ENCODE measurements at places on chromosomes 12 and 14.

GRCh38 chr12:45969084-45969483 lies 21.3 kb downstream of the SCAF11 start:
- DNase-seq = no peak

- no peak for DNase-seq
Observed at GRCh38 chr14:38873941-38874612, 229.0 kb downstream of the SEC23A start.

DNA sequence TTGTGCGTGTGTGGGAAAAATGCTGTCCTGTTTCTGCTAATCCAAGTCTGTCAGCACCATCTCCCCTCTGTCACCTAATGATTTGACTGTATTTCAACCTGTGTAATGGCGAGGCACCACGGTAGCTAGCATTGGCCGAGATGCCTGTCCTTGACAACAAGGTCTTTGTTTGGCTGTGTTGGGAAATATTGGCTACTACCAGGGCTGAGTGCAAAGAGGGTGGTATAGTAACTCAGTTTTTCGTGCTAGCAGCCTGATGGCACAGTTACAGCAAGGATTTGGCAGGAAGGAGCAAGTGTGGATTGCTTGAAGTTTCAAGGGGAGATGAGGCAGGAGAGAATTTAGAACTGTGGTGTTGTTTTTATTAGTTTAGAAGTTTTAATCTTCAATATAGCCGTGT lies 440.3 kb upstream of the RGS6 start:
- no peak for DNase-seq

GRCh38 chr12:105190530-105190929 lies 45.4 kb downstream of the APPL2 start:
- no peak for DNase-seq

- DNase-seq = no peak
Observed at GRCh38 chr12:65534238-65534841, 255.9 kb downstream of the MSRB3 start.

DNA sequence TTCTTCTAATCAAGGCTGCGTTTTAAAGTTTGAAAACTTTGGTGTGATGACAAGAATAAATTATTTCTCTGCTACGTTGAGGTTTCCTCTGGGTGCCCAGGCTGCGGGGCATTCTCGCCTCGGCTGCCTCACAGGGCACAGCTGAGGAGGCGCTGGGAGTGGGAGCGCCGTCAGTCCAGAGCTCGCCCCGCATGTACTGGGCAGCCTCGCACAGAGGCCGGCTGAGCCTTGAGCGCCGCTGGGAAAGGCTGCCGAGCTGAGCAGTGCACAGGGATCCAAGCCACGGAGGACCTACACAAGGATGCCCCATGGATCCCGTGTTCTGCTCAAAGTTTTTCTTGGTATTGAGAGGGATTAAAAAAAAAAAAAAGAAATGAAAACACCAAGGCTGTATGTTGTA lies 11.6 kb downstream of the RFX4 start:
- DNase-seq = no peak

DNA sequence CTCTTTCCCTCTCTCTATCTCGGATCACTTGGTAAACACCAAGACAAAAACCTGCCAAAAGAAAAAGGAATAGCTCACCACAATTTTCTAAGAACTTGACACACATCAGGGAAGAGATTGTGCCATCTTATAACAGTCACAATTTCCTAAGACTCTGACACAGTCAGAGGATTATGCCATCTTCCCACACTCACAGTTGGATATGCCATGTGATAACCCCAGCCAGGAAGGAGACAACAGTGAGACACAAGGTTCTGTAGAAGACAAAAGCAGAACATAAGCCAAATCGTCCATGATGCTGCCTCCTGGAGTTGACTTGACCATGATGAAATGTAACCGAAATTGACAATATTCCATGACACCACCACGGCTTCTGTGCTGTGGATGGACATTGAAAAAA lies 2.8 kb upstream of the CLEC9A start:
- DNase-seq = no peak

GRCh38 chr14:106347291-106347778 lies 821.0 kb downstream of the TMEM121 start:
- no peak for DNase-seq

DNA sequence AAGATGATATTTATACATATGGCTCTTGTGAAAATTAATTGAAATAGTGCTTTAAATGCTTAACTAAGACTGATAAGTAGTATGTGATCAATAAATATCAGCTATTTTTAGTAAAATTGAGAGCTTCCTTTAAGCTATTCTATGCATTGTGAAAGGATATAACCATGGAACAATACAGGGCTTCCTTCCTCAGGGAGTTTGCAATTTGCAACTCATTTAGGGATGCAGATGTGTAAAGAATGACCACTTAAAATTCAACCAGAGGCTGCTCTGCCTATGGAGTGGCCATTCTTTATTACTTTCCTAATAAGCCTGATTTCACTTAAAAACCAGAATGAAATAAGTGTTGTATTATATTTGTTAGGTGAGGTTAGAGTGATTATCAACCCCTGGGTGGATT lies 103.2 kb upstream of the PRICKLE1 start:
- DNase-seq = no peak

- DNase-seq = peak; percentile 69
Observed at GRCh38 chr12:98399532-98399931, 115.9 kb upstream of the TMPO start.

DNA sequence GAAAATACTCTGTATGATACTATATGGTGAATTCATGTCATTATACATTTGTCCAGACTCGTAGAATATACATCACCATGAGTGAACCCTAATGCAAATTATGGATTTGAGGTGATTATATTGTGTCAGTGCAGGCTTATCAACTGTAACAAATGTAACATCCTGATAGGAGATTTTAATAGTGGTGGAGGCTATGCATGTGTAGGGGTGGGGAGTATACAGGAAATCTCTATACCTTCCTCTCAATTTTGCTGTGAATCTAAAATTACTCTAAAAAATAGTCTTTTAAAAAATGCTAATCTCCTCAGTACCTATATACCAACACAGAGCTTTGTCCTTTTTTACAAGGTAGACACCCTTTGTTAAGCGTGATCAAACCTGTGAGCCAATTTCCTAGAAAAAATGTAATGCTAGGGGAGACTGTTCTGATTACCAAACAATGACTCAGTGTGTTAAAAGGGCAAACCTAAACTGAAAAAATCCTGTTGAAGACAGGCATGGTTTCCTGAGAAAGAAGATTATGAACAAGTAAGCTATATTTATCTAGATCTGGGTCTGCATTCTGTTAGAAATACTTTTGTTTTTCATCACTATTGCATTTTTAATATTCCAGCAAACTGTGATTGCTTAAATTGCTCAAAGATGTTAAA lies 170.9 kb downstream of the DUSP6 start:
- no peak for DNase-seq

DNA sequence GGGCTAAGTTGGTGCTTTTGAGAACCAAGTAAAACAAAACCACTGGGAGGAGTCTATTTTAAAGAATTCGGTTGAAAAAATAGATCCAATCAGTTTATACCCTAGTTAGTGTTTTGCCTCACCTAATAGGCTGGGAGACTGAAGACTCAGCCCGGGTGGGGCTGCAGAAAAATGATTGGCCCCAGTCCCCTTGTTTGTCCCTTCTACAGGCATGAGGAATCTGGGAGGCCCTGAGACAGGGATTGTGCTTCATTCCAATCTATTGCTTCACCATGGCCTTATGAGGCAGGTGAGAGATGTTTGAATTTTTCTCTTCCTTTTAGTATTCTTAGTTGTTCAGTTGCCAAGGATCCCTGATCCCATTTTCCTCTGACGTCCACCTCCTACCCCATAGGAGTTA lies 1.8 kb upstream of the RAB5B start:
- DNase-seq = no peak

DNA sequence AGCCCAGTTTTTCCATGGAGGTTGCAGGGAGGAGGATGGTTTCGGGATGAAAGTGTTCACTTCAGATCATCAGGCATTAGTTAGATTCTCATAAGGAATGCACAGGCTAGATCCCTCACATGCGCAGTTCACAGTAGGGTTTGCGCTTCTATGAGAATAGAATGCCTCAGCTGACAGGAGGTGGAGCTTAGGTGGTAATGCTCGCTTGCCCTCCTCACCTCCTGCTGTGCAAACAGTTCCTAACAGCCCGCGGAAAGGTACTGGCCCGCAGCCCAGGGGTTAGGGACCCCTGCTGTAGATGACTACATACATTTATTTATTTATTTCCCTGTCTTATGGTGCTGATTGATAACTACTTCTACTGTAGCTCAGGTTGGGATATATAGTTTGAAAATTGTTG lies 93.2 kb downstream of the FBXO33 start:
- DNase-seq = no peak

- DNase-seq = no peak
Observed at GRCh38 chr14:60815371-60815770, 80.8 kb downstream of the MNAT1 start.

- DNase-seq = no peak
Observed at GRCh38 chr12:25859976-25860375, 98.5 kb upstream of the RASSF8 start.

GRCh38 chr12:3614806-3615466 lies 123.9 kb downstream of the PRMT8 start:
- no peak for DNase-seq

DNA sequence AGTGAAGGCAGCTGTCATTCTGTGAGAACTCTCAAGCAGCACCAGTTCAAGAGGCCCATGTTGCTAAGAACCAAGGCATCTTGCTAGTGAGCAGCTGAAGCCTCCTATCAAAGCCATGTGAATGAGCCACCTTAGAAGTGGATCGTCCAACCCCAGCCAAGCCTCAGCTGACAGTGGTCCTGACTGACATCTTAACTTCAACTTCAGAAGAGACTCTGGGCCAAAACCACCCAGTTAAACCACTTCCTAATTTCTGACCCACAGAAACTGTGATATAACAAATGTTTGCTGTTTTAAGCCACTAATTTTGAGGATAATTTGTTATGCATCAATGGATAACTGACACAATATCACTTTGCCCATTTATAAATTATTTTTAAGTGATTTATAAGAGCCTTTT lies 256.0 kb downstream of the RPAP3 start:
- no peak for DNase-seq

- no peak for DNase-seq
Observed at GRCh38 chr12:50195832-50196231, 28.7 kb upstream of the CERS5 start.

GRCh38 chr14:45181329-45181728 lies 45.6 kb downstream of the FANCM start:
- no peak for DNase-seq

GRCh38 chr12:89138048-89138852 lies 214.1 kb downstream of the DUSP6 start:
- DNase-seq = no peak

DNA sequence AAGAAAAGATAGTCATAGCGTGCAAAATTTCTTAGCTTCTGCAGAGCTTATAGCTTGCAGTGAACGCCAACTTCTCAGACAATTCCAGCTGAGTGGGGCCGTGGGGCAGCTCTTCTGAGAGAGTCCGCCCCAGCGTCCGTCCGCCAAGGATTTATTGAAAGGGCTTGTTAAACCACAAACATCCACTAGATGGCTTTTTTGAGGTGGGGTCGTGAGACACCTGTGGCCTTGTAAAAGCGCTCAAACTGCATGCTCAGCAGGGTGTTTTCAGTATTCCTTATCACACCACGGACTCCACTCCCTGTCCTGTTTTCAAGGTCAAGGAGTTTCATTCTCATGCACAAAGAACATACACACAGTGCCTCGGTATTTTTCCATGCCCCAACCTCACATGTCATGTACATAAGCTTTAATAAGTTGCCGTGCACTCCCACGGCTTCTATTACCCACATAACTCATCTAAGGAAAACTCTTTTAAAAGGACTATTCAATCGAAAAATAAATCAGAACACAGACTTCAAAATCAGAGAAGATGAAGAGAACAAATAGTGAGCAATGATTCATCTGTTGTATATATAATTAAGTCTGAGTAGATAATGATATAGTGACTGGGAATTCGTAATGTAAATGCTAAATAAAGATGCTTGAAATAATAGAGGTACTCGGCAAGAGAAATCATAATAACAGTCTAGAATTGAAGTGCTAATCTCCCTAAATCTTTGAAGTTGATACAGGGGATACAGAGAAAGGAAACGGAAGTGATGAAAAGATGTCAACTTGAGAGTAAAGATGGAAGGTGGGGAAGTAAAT lies 46.7 kb downstream of the WBP11 start:
- no peak for DNase-seq

- no peak for DNase-seq
Observed at GRCh38 chr12:94170690-94171594, 22.6 kb downstream of the PLXNC1 start.

DNA sequence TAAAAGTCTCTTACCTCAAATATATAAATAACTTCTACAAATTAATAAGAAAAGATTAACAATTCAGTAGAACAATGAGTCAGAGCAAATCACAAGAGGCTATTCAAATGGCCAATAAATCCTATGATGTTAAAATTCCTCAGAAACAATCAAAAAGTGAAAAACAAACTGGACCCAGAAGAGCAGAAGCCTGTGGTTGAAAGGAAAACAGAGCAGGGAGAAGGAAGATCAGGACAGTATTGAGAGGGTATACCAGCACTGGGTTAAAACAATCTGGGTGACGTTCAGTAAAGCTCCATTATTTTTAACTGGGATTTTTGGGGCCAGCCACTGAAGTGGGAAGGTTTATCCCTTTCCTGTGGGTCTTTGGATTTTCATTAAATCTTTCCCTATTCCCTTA lies 39.7 kb upstream of the PCED1B start:
- DNase-seq = no peak

GRCh38 chr12:54404061-54405004 lies 14.7 kb downstream of the ITGA5 start:
- peak; percentile 72 for DNase-seq

- DNase-seq = no peak
Observed at GRCh38 chr12:57341275-57341990, 89.4 kb downstream of the R3HDM2 start.

GRCh38 chr14:105085766-105086165 lies 20.5 kb upstream of the GPR132 start:
- no peak for DNase-seq

GRCh38 chr14:97442363-97442762 lies 645.2 kb downstream of the VRK1 start:
- no peak for DNase-seq

DNA sequence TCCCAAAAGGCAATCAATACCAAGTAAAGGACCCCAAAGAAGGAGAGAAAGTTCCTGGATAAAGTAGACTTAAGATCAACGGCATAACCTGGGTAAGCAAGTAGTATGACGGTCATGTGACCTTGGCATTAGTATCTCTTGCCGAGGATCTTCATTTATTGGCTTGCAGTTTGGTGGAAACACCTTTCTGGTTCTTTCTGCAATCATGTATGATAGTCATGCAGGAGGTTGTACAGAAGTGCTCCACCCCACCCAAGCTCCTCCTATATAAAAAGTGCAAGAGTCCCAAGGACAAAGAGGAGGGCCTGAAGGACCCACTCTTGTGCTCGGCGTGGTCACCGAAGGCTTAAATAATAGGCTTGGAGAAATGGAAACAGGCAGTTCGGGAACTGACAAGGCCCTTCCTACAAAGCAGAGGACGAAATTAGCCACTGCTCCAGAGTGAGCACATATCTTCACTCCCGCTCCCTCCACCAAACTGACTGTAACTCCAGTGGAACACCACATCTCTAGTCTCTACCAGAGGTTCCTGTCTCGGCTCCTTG lies 750 bp downstream of the CS start:
- no peak for DNase-seq

Data from activated T-cell treated with anti-CD3 and anti-CD28 coated beads, Interleukin-2, amount 50 U/mL, for 24 hours (primary cell).